Osteocyte (in vitro differentiated cells): ENCODE measurements at places on chromosomes 13 and 19. TPM values are rescaled to one million over a fixed set of nuclear protein-coding genes. Genes with fewer than 3 reads are reported as not detected.

DNA sequence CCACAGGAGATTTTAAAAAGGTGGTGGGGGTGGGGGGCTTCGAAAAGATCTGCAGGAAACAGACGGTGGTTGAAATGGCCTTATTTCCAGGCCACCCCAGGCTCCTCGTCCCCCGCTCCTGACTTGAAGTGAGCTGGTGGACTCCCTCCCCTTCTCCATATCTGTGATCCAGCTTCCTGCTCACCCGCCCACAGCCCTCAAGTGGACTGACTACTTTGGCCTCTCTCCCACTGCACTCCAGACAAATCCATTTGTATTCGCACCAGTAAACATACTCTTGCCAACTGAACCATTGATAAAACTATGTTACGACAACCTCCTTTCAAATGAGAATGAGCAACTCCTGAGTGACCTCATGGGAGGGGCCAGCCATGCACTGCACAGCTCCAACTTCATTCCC lies 259.5 kb downstream of the COL4A1 start:
- no peak for DNase-seq

GRCh38 chr13:89163096-89163495 lies 1491.9 kb downstream of the SLITRK5 start:
- DNase-seq = no peak

PRTN3 gene
- not detected in 2 replicates for total RNA-seq

SYCN gene
- total RNA-seq = not detected in 2 replicates

- no peak for DNase-seq
Observed at GRCh38 chr19:5271145-5271544, 69.5 kb downstream of the PTPRS start.

DNA sequence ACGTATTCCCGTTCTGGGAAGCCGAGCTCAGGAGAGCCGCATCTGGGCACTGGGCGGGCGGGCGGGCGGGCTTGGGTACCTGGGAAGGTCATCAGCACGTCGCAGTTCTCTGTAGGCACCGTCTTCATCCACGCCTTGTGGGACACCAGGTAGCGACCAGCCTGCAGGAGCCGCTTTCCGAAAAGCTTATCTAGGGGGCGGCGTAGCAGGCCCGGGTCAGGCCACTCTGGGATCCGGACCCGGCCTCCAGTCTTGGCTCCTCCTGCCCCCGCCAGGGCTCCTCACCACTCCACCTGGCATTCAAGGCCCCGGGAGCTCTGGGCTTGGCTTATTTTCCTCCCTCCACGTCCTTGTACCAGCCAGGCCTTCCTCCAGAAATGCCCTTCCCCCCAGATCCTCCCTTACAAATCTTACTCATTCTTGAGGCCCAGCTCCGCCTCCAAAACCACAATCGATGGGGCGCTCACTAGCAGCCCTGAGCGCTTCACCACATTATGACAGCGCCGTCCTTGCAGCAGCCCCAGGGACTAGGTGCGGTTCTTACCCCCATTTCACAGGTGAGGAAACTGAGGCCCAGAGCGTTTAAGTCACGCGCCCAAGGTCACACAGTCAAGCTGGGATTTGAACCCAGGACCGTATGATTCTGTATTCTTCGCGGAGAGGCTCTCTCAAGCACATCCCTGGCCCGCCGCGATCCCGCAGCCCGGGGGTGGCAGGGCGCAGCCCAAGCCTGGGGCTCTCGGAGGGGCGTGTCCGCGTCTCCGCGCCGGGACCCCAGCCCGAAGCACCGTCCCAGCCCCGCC lies 843 bp downstream of the ANO8 start:
- DNase-seq = no peak

DNA sequence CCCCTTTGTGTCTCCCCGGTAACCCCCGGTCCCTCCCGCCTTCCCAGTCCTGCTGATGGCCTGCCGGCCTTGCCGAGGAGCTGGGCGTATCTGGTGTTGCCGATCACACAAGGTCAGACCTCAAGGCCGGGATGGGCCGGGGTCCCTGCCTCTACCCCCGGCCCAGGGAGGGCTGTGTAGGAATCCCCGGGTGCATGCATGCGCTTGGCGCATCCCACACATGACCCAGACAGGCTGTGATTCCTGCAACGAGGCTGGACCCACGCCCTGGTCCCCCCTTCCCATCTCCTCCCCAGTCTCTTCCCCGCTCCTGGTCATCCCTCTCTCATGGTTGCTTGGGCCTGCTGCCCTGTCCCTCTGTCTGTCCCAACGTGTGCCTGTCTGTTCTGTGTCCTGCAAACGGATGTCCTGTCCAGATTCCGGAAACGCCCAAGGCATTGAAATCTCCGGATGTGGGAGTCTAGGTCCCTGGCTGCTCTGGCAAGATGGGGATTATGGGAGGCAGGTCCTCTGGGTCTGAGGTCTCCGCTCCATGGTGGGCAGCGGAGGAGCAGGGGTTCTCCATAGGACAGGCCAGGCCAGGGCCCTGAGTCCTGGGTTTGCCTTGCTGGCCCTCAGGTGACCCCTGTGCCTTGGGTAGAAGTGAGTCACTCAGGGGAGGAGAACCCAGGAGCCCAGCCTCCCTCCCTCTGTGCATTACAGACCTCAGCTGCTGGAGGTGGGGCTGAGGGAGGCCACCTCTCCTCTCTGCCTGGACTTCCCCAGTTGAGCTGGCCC lies 1.6 kb downstream of the PKN1 start:
- no peak for DNase-seq

DNA sequence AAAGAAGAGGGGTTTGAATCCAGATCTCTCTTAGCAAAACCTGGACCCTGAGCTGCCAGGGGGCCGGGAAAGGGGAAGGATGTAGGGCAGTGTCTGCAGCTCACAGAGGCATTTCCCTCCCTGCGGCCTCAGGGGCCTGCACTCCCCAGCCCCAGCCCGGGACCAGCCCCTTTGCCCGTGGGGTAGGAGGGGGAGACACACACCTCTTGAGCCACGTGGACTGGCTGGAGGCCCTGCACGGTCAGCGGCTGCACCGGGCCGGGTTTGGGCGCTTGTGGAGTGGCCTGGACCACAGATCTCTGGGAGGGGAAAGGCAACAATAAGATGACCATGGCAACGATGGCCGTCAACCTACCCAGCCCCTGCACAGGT lies 26.9 kb downstream of the RFX1 start:
- DNase-seq = no peak

CAPS gene
- 14.4 and 15.6 TPM in 2 replicates for total RNA-seq

DNA sequence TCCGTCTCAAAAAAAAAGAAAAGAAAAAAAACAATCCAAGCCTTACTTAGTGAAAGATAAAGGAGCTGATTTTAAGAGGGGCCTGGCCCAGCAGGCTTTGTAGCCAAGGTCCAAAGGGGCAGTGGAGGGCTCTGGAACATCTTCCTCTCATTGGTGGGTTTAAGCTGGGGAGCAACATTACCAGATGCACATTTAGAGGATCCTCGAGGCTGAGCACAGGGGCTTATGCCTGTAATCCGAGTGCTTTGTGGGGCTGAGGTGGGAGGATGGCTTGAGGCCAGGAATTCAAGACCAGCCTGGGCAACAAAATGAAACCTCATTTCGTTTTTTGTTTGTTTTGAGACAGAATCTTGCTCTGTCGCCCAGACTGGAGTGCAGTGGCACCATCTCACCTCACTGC lies 8.0 kb upstream of the TMEM160 start:
- DNase-seq = no peak

SERPINE3 gene
- total RNA-seq = not detected in 2 replicates

- no peak for DNase-seq
Observed at GRCh38 chr19:8486661-8487136, 15.7 kb downstream of the PRAM1 start.

GRCh38 chr13:113320226-113320875 lies 23.3 kb downstream of the LAMP1 start:
- no peak for DNase-seq

DNA sequence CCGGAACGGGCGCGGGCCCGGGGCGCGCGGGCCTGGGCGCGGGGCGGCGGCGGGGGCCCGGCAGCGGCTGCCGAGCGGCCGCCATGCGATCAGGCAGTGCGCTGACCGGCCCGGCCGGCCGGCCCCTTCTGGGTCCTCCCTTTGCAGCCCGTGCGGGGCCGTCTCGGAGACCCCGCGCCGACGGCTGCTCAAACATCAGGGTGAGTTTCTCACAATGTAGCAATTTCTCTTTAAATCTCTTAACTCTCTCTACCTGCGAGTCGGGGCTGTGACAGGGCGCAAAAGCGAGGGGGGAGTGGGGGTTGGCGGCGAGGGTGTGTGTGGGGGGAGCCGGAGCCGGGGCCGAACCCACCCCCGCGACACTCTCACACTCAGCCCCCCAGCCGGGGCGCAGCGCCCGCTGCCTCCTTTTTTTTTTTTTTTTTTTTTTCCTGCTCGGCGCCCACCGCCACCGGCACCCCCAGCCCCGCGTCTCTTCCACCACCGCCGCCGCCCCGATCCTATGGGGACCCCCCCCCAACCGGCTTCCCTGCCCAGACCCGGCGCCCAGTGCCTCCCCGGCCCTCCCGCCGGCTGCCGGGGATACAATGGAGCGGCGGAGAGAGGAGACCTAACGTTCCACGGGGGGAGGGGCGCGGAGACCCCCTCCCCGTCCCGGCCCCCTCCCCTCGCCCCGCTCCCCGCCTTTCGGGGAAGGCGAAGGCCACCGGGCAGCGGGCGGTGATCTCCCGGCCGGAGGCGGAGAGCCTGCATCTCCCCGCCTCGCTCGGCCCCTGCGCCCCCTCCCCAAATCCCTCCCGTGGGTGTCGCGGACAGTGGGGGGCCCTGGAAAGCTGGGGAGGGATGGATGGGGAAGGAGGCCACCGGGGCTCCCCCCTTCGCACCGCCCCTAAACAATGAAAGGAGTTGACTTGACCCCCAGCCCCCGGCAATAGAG lies at the start of gene BICRA:
Gene BICRA, plus strand, starts transcription at position 166 of the 937 bp plus-strand sequence. CDS start 64,441 bp downstream, outside the sequence.
- peak; percentile 95 for DNase-seq

- DNase-seq = no peak
Observed at GRCh38 chr19:19606021-19606420, 12.5 kb downstream of the PBX4 start.

TRAPPC6A gene
- total RNA-seq = 29.4 and 31.5 TPM in 2 replicates

TGFBR3L gene
- 2.3 and 2.6 TPM in 2 replicates for total RNA-seq

- DNase-seq = no peak
Observed at GRCh38 chr19:7545300-7545699, 9.8 kb downstream of the PNPLA6 start.

DNA sequence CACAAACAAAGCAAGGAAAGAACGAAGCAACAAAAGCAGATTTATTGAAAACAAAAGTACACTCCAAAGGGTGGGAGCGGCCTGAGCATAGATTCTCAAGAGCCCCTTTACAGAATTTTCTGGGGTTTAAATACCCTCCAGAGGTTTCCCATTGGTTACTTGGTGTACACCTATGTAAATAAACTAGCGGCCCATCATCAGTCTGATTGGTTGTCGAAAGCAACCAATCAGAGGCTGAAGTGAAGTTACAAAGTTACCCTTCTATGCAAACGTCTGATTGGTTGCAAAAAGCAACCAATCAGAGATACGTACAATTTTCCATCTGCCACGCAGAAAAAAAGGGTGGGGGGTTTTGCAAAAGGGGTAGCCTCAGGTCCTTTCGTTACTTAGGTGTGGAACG lies 96.3 kb upstream of the UBAC2 start:
- no peak for DNase-seq

CGB3 gene
- total RNA-seq = not detected in 2 replicates

DNA sequence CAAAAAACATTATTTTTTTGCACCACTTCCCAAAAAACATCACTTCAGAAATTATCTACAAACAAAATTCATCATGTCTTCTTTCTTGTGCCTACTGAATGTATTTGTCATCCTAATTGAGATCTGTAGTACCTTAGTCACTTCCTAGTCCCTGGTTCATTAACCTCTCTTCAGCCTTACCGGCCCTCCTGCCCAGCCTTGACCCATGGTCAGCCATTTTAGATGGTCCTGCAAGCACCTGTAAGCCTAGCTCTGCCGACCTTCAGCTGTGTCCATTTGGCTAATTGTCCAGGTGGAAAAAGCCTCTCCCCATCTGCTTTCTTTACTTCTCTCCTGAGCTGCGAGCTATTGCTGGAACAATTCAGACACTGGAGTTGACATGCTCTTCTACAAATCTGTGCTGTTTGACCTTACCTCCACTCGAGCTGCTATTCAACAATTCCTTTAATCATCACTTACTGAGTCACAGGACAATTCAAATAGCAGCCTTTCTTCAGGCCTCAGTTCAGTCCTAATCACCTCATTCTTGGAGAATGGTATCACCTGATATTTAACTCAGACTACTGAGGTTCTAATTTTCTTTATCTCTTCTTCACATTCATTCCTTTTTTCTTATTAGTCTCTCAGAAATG lies 882.5 kb downstream of the PCDH9 start:
- no peak for DNase-seq

- DNase-seq = no peak
Observed at GRCh38 chr13:20801707-20802106, 27.9 kb upstream of the EEF1AKMT1 start.

DNA sequence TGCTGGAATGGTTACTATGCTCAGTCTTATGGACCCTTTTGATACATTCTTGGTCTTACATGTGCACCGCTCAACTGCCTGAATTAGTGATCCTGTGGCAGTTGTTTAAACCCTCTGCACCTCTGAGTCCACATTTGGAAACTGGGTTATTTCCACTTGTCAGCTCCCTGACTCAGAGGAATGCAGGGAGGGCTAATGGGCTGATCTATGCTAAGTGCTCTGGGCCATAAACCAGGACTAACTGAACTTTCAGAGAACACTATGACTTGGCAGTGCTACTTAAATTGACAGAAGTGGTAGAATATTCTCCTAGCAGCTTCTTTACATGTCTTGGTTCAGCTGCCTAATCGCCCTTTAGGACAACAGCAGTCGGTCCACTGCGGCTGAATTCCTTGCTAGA lies 26.8 kb upstream of the MED4 start:
- no peak for DNase-seq

DNA sequence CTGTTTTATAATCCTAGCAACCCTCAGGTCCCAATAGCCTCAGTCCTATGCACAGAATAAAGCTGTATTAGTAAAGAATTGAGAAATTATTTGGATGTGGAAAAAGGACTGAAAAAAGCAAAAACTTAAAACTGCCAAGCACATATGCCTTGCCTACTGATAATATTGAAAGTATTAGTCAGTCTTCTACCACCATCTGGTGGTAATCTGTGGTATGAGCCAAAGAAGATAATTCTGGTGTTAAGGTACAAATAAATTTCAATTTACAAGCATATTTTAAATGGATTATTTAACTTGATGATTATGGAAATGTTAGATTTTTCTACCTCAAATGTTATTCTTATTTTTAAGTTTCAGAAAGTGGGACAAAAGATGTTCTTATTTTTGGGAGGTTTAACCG lies 460.3 kb upstream of the KLHL1 start:
- DNase-seq = no peak
